Calu3 (cell line): ENCODE measurements at places on chromosomes 7 and 10. TPM values are rescaled to one million over a fixed set of nuclear protein-coding genes. Genes with fewer than 3 reads are reported as not detected.

ODAD2 gene
- total RNA-seq: 0.20 and 0.61 TPM in 2 replicates

PON1 gene
- 0.71 TPM in 1 of 2 replicates, not detected in the other for total RNA-seq

NPC1L1 gene
- 45.0 and 46.0 TPM in 2 replicates for total RNA-seq

MKI67 gene
- total RNA-seq: 72.8 and 87.8 TPM in 2 replicates

DNA sequence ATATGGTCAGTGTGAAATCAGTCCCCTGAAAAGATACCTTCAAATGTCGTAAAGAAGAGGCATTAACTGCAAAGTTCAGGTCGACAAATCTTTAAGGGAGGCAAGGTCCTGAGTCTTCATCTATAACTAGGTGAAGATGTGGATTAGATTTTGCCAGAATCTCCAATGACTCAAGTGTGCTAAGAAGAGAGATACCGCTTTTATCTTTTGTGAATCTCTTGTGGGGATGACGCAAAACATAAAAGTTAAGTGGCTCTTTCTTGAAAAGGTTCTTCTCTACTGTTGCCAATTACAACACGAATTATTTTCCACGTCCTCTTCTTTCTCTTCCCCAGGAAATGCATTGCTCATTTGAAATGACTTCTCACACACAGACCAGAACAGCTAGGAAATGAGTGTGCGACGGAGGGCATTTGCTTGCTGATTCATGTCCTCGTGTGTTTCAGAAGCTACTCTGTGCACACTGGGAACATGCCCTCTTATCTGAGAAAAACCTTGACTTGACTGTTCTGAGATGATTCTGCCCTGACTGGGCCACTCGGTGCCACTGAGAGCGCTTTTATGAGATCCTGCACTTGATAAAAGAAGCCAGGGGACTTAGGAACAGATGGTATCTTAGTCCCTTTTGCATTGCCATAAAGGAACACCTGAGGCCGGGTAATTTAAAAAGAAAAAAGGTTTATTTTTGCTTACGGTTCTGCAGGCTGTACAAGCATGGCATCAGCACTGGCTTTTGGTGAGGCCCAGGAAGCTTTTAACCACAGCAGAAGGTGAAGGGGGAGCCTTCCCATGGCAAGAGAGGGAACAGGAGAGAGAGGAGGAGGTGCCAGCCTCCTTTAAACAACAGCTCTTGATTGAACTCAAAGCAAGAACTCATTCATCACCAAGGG lies 169.5 kb upstream of the PFKP start:
- no peak overlapping the region for H3K4me3 ChIP-seq
- no peaks in the 10 kb centered on the region for H3K27me3 ChIP-seq

- H3K4me1 ChIP-seq: no peaks in the 10 kb centered on the region
- H3K27ac ChIP-seq: no peak overlapping the region
- no peak for DNase-seq
- no peaks in the 10 kb centered on the region for H3K27me3 ChIP-seq
Measured at GRCh38 chr10:10044922-10045764, 972.5 kb upstream of the CELF2 start.
